ENCODE measurements at places on chromosomes 1 and 21.

DNA sequence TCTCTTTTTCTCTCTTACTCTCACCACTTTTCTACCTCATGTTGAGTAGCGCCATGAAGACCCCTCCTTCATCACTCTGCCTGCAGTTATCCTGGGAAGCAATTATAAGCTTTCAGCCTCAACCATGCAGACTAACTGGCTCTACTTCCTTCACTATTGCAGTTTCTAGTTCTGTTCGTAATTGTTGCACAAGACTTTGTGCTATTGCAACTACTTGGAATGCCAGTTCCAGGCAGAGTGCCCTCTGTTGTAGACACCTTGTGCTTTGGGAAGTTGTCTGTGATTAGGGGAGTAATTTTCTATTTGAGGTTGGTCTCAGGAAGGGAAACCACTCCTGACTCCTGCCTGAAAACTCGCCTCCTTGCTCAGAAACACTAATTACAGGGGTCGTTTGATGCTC lies 19.4 kb downstream of the PGM1 start:
- DNase-seq, result no peak

GRCh38 chr1:198888379-198888943 lies 249.6 kb downstream of the PTPRC start:
- no peak for DNase-seq

GRCh38 chr1:43484367-43484766 lies 30.6 kb upstream of the HYI start:
- no peak for DNase-seq

- no peak for DNase-seq
These were observed 29.9 kb upstream of the ERRFI1 start for GRCh38 chr1:8055973-8056372.

- no peak for DNase-seq
These were observed 1.5 kb downstream of the AADACL3 start for GRCh38 chr1:12717301-12717838.

DNA sequence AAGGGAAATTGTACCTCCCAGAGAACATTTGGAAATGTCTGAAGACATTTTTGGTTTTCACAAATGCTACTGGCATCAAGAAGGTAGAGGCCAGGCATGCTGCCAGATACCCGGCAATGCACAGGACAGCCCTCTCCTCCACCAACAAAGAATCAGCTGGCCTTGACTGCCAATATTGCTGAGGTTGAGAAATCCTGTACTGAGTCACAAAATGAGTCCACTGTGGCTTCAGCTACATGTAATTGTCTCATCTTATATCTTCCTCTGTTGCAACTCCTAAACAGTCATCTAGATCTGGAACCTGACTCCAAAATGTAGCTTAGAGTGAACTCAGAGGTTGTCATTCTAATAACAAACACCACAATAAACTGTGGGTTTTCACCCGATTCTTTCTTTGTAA lies 327.5 kb upstream of the POGK start:
- no peak for DNase-seq

GRCh38 chr1:202616355-202616915 lies 93.8 kb downstream of the SYT2 start:
- no peak for DNase-seq

DNA sequence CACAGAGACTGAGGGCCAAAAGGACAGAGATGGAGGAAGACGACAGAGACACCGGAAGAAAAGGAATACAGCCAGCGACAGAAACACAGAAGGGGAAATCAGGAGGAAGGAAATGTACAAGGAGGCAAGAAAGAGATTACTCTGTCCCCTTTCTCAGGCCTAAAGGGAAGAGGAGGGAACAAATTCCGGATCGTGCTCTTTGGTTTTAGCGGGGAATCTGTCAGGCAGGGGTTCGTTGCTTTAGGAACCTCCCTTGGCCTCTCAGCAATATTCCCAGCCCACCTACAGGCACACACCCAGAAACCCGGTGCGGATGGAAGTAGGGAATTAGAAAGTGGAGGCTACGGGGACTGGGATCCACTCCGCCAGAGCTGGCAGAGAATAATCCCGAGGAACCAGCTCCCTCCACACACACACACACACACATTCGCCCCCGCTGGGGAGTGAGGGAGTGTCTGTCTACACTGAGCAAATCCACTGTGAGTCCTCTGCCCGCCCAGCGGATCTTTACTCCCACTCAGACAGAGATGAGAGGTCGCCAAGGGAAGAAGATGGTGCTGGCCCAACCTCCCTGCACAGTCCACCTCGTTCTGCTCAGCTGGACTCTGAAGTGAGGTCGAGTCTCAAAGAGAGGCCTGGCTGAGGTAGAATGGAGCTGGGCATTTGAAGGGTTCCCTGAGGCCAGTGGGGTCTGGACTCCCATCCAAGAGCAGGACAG lies 5.7 kb downstream of the TAL1 start:
- no peak for DNase-seq

- DNase-seq, result no peak
These were observed 95.0 kb upstream of the VAV3 start for GRCh38 chr1:108059945-108060344.
